Activated CD4-positive, alpha-beta T cell treated with anti-CD3 and anti-CD28 coated beads for 4 hours (primary cell): ENCODE measurements at places on chromosomes 7 and 10.

GRCh38 chr7:148306759-148307158, 283.8 kb upstream of the C7orf33 start:
- DNase-seq, result no peak

- no peak for DNase-seq
Observed at GRCh38 chr7:47535035-47535703, 46.7 kb downstream of the TNS3 start.

DNA sequence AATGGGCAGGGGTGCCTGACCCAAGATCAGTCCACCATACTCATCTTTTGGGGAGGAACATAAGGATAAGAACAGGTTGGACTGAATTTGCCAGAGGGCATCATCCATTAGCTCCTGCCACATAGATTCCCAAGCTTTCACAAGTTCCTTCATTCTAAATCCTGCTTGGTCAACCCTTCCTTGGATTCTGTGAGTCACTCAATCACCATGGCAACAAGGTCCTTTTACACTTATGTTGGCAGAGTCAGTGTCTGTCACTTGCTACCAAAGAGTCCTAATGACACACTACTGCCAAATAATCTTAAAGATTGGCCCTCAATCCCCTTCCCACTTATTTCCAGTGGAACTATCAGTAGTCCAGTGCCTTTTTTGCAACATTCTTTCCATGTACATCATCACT, 5.0 kb upstream of the LGI1 start:
- no peak for DNase-seq

DNA sequence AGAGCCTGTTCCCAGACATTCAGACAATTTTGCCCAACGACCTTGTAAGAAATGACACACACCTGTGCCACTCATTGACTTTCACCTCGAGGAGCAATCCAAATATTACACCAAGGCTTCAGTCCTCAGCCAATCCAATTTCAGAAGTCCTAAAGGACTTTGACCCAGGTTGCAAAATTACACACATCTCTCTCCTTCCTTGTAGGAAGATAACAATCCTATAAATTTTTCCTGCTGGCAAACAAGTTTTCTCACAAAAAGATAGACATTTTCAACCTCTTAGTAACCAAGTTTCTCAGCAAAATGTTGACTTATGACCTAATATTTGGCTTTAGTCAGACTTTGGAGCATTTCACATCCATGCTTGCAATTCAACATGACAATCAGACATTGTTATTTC, 745.0 kb downstream of the GRID1 start:
- no peak for DNase-seq

DNA sequence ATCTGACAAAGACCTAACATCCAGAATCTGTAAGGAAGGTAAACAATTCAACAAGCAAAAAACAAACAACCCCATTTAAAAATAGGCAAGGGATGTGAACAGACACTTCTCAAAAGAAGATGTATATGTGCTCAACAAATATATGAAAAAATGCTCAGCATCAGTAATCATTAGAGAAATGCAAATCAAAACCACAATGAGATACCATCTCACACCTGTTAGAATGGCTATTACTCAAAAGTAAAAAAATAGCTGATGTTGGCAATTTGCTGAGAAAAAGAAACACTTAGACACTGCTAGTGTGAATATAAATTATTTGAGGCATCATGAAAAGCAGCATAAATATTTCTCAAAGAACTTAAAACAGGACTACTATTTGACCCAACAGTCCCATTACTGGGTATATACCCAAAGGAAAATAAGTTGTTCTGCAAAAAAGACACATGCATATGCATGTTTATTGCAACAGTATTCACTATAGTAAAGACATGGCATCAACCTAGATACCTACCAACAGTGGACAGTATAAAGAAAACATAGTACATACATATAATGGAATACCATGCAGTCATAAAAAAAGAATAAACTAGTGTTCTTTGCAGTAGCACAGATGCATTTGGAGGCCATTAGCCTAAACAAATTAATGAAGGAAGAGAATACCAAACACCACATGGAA, 980.1 kb downstream of the KCNMA1 start:
- no peak for DNase-seq

DNA sequence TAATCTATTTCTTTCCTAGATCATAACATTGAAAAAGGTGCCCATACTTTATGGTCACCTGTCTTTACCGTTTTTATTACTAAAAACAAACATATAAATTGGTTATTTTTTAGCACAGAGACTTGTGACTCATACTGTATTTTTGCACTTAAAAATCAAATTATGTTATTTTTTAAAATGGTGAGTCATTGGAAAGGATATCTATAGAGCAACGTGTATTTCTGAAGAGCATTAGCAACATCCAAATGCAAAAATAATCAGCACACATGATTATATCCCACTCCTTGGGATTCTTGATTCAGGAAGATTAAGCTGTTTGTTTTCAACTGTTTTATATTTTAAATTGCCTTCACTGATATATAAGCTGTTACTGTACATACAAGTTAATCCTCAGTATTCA, 40.7 kb upstream of the FMC1 start:
- no peak for DNase-seq

DNA sequence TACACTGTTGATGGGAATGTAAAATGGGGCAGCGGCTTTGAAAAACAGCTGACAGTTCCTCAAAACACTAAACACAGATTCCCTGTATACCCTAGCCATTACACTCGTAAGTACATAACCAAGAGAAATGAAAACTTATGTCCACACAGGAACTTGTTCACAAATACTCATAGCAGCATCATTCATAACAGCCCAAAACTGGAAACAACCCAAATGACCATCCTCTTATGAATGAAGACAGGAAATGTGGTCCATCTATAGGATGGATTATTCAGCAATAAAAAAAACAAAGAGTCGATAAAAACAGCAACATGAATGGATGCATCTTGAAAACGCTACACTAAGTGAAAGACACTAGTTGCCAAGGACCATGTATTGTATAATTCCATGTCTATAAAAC, 23.7 kb downstream of the NMT2 start:
- no peak for DNase-seq

DNA sequence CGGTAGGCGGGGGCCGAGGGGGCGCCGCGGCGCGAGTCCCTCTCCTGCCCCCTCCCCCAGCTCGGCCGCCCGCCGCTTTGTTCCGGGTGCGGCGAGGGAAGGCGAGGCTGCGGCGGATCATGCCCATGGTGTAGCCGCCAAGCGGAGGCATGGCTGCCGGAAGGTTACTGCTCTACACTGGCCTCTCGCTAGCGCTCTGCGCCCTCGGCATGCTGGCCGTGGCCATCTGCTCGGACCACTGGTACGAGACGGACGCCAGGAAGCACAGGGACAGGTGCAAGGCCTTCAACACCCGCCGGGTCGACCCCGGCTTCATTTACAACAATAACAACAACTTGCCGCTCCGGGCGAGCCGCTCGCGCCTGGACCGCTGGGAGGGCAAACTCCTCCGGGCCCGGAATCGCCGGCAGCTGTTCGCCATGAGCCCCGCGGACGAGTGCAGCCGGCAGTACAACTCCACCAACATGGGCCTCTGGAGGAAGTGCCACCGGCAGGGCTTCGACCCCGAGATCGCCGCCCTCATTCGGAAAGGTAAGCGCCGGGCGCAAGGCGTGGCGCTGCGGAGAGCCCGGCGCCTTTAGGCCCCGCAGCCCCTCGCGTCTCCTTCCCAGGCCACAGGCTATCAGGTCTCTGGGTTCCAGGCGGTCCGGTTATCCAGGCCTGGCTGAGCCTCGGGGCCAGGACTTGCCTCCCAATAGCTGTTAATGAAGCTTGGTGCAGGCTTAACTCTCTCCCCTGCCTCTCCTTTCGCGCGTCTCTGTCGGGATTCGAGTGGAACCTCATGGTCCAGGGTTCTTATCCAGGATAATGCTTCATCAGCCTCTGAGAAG, 513 bp downstream of the TMEM178B start:
- no peak for DNase-seq

DNA sequence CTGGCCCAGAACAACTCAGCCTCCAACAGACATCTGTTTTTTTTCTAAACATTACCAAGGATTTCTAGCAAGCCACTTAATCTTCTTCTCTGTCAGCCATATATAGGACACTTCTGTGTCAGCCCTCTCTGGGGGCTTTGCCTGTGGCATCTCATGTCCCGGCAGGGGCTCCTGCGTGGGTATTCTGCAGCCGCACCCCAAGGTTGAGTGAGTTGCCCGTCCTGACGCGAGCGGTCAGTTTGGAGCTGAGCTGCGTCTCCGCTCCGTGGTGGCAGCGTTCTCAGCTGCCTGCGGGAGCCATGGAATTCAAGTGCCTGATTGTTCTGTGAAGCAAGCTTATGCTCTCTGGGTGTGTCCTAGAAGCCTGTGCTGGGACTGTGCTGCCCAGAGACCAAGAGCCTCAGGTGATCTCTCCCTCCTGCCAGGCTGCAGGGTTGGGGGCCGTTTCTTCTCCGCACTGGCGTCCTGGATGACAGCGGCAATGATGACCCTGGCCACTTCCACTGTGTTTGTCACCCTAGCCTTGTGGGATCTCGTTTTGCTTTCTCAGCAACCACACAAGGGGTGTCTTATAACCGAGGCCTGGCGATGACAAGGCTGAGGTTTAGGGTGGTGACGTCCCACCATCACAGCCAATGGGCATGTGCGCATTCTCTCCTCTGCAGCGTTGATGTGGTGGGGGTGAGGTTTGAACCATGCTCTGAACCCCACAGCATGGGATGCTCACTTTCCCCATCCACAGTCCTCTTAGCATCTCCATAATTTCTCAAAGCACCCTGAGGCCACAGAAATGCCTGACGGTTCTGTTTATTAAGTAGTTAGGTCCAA, 612.6 kb upstream of the FOXK1 start:
- DNase-seq, result no peak

DNA sequence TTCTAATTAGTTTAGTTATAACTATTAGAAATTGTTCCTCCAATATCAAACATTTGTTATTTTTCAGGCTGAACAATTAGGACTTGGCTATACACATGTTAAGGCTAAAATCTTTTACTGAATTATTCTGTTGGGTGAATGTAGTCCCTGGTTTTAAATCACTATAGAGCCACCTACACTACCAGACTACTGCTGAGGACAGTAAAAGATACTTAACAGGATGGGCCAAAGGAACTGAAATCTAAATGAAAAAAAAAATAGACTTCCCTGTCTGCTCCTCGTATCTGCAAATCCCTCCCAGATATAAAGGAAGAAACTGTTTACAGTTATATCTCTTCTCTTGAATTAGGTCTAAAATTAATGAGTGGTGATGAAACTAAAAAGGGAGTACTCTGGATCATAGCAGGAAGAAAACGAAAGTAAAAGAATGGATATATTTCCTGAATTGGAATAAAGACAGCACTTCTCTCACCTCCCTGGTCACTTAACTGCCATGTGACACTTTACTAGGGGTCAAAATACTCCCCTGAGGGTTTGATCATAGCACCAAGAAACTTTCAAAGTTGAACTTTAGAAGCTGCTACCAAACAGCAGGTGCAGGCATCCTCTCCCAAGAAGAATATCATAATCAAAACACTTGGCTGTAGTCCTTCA, 12.7 kb downstream of the FBXW4 start:
- DNase-seq, result no peak

GRCh38 chr10:78942091-78942501, 126.7 kb upstream of the ZMIZ1 start:
- no peak for DNase-seq
